Right renal pelvis (tissue), 4 donors: ENCODE measurements at places on chromosomes 4 and X. TPM values are rescaled to one million over a fixed set of nuclear protein-coding genes. Genes with fewer than 3 reads are reported as not detected.
A peak's percentile ranks its signal among the peaks of the same experiment; 100 is the strongest.

The SMIM10L2A gene
- polyA plus RNA-seq, result 11.0 TPM

The CSN1S1 gene
- polyA plus RNA-seq, result not detected

The CYLC1 gene
- polyA plus RNA-seq, result not detected

The SPARCL1 gene
- 11.6 TPM for polyA plus RNA-seq

The CT55 gene
- 0.59 TPM for polyA plus RNA-seq

The FAM53A gene
- polyA plus RNA-seq, result 3.6 TPM

The GPR173 gene
- polyA plus RNA-seq, result 14.5 TPM

The HOPX gene
- 18.7 TPM for polyA plus RNA-seq

- DNase-seq, result no peak
These were observed 8.8 kb downstream of the RGS12 start for GRCh38 chr4:3301450-3302172.

GRCh38 chr4:31793907-31794306 lies 1073.7 kb downstream of the PCDH7 start:
- no peak for DNase-seq

- DNase-seq, result no peak
These were observed 635.0 kb upstream of the TENM3 start for GRCh38 chr4:181608181-181608580.

- no peak for DNase-seq
These were observed 21.0 kb downstream of the MSX1 start for GRCh38 chr4:4880492-4880891.

GRCh38 chr4:134089885-134090284 lies 111.7 kb downstream of the PABPC4L start:
- DNase-seq, result no peak

GRCh38 chr4:181909368-181909767 lies 333.8 kb upstream of the TENM3 start:
- DNase-seq, result no peak

DNA sequence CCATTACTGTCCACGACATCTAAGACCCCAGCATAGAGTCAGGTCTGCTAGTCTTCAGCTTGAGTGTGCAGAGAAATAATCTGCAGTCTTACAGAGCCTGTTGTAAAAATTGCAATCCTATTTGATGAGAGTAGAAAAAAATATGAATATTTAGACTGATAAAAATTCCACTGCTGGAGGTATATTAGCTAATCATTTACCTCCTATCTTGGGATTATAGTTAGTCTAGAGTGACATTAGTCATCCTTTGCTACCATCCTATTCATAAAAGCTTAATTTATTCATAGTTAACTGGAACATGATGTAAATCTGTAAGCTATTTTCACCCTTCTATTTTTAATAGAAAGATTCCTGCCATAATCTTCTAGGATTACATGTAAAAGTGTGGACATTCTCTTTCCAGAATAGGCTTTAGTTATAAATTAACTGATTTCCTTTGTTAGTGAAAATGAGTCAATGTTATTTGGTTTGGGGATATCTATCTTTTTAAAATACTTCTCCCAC lies 26.7 kb downstream of the C4orf54 start:
- no peak for DNase-seq

DNA sequence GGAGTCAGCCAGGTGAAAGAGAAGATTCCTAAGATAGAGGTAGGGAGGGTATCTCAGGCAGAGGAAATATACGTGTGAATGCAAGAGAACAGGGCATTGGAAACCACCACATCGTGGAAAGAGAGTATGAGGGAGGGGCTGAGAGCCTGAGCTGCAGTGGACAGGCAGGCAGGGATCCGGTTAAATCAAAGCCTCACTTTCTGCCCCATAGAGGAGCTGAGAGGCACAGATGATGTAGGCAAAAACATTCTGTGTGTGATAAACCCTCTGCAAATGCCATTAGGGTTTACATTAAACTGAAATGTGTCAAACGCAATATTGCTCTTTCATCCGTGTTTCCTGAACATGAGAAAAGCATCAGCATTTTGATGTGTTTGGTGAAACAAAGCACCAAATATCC lies 298.1 kb upstream of the TAPT1 start:
- DNase-seq, result no peak

DNA sequence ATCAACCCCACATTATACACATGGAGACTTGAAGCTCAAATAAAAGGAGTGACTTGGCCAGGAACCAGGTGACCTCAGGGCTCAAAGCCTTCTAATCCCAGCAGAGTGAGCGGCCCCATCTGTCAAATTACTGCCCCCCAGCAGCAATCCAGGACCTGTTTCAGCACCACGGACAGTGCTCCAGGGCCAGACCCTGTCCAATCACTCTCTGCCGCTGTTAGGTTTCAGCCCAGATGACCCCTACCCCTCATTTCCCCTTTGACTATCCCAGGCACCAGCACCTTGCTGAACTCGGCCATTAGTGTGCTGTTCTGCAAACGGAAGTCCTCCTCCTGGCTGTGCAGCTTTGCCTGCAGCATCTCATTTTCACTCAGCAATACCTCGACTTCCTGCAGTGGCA lies 5.1 kb downstream of the GRIPAP1 start:
- no peak for DNase-seq

GRCh38 chrX:18725310-18725943 lies 18.0 kb downstream of the PPEF1 start:
- DNase-seq, result no peak

DNA sequence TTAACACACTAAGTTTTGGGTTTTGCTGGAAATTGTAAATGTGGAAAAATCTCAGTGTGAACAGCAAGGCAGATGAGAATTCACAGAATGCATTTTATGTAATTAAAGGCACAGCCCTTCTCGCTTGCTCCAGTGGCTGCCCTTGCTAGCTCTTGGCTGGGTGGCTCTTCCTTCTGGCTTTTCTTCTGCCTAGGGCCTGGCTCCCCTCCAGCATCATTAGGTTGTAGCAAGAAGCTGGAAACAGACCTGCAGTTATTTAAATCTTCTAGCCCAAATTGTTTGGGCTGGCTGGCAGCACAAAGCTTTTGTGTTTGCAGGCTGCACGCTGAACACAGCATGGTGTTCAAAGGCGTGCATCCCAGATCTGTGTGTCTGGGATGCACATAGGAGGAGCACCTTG lies 56.5 kb downstream of the LIMCH1 start:
- no peak for DNase-seq

GRCh38 chrX:74423289-74423998 lies 2.2 kb downstream of the SLC16A2 start:
- DNase-seq, result no peak

- DNase-seq, result no peak
These were observed 112.6 kb upstream of the TBL1X start for GRCh38 chrX:9352243-9352642.

DNA sequence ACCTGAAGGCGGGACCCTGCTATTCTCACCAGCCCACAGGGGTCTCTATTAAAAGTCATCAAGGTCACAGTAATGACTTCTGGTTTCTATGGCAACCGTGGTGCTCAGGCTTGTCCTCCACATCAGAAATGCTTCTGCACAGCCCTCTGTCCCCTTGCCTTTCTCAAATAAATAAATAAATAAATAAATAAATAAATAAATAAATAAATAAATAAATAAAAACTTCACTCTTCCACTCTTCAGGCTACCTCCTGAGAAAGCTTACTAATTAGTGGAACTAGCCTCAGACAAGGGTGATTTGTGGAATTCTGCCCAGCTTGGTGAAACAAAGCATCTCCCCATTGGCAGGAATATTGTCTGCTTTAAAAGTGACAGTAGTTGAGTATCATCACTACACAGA lies 5.5 kb upstream of the RAB40A start:
- DNase-seq, result no peak

DNA sequence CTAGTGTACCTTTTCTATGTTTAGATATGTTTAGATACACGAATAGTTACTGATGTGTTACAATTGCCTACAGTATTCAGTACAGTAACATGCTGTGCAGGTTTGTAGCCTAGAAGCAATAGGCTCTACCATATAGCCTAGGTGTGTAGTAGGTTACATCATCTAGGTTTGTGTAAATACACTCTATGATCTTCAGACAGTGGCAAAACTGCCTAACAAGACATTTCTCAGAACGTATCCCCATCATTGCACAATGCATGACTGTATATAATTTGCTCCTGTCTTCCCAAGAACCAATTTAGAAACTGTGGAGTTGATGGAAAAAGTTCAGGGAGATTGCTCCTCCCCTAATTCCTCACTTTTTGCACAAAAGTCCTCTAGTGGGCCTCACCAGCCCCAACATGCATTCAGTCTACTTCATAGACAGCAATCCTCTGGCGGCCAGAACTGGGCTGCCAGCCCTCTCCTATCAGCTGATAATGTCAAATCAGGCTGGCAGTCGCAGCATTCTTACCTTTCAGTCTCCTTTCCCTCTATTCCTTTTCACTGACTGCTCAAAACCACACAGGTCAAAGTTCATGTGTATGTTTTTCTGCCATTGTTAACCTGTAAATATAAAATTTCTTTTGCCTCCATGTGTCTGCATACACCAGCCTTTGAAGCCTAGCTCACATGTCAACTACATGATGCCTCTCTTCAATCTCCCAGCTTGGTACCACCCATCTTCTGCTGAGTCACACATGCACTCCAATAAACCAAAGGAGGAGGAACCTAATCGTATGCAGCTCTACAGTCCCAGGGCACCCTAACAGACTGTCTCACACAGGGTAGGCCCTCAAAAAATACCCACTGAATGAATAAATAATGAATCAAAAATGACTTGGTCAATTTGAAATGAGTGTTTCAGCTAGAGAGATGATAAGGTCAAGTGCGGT lies 32.0 kb downstream of the BCLAF3 start:
- DNase-seq, result no peak

DNA sequence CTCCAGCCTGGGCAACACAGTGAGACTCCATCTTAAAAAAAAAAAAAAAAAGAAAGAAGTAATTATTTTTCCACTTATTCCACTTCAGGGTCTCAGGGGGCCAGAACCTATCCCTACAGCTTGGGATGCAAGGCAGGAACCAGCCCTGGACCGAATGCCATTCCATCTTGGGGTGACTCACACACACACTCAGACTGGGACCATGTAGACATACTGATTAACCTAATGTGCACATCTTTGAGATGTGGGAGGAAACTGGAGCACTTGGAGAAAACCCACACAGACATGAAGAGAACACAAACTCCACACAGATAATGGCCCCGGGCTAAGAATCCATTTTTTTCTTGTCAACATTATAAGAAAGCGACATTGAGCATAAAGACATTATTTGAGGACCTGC lies 132.5 kb downstream of the PTTG2 start:
- no peak for DNase-seq

- DNase-seq, result no peak
These were observed 70.4 kb upstream of the ELOVL6 start for GRCh38 chr4:110268790-110269189.

- DNase-seq, result peak; percentile 52
These were observed 41.3 kb upstream of the GPC3 start for GRCh38 chrX:134026565-134027311.

- DNase-seq, result no peak
These were observed 103.8 kb upstream of the QRFPR start for GRCh38 chr4:121484633-121485032.

DNA sequence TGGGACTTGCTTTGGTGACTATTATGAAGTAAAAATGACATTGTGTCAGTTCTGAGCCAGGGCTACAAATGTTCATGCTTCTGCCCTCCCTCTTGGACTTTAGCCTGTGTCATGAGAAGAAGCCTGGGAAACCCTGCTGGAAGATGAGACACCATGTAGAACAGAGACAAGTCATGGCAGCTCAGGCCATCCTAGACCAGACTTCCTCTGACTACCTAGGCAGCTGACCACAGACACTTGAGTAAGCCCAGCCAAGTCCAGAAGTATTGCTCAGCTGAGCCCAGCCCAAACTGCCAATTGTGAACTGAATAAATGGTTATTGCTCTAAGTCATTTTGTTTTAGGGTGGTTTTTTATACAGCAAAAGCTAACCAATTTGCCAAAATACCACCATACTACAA lies 467.6 kb upstream of the CNKSR2 start:
- DNase-seq, result no peak

GRCh38 chr4:59068722-59069418 lies 1958.7 kb upstream of the IGFBP7 start:
- DNase-seq, result no peak

DNA sequence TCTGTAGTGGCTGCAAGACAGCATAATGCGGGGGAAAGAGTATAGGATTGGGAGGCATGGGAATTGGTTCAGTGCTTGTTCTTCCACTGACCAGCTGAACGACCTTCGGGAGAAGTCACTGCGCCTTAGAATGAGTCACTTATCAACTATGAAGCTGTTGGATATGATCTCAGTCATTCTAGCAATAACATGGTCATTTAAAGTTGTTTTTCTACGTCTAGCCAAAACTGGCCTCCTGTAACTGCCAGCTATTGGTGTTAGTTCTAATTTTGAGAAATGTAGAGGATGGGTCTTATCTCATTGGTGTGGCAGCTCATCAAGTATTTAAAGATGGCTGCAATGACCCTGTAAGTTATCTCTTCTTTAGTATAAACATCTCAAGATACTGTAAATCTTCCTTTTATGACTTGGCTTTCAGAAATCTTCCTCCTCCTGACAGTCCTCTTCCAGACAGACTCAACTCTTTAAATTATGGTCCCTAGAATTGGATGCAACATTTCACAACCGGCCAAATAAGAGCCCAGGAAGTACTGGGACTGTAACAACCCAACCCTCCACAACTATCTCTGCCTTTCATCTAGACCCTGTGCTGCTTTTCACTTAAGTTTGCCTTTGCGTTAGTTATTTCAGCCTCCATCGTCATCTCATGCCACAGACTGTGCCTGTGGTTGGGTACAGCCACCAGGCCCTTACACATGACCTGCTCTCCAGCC lies 243.3 kb downstream of the CBR4 start:
- DNase-seq, result no peak

GRCh38 chrX:124211312-124211942 lies 121.0 kb upstream of the TEX13D start:
- no peak for DNase-seq

GRCh38 chr4:2482693-2483092 lies 13.8 kb downstream of the RNF4 start:
- DNase-seq, result no peak

- no peak for DNase-seq
These were observed 193.7 kb downstream of the RASL11B start for GRCh38 chr4:53055716-53056403.

DNA sequence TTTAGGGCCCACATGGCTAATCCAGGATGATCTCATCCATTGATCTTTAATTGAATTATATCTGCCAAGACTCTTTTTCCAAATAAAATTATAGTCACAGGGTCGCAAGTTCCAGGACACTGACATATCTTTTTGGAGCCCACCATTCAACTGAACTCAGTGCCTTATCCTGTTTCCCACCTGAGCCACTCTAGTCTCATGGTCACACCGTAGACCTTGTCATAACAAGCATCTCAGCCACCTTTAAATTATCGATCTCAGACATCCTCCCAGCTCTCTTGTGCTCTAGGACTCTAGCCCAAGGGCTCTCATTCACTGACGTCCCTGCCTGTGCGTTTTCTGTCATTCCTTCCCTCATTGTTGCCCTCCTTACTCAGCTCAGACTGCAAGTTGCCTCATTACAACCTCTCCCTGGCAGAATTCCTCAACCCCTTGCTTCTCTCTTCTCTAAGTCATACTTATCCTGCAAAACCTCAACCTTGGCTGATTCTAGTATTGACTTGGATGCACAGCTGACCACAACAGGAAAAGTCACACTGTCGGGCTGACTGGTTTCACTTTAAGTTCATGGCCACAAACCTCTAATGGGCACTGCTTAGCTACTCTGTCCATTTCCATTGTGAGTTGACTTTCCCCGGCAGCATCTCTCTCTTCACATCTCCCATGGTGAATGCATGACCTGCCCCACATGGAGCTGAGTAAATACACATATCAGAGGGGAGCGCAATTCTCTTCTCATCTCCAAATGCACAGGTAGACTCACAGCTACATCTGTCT lies 91.0 kb upstream of the TRIM2 start:
- DNase-seq, result no peak

GRCh38 chrX:38768079-38768478 lies 33.2 kb upstream of the MID1IP1 start:
- peak; percentile 4 for DNase-seq
